ENCODE measurements at places on chromosomes 3 and 15.

GRCh38 chr3:45683417-45684326, 5.5 kb upstream of the SACM1L start:
- no peak for DNase-seq

DNA sequence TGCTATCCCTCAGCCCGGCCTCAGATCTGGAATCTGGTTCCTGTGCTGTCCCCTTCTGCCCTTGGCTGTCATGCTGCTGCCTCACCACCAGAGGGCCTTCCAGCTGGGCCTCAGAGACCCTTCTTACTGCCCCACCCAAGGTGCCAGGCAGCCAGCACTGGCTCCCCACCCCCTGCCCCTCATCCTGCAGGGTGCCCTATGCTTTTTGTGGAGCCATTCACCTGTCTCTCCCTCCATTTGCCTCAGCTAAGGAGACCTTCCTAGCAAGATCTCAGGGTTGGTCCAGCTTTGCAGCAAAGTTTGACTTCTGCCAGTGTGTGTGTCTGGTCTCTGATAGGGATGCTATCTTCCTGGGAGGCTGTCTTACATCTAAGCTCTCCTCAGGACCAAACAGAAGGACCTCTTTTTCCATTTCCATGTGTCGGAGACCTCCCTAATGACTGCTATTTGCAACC, 1.9 kb upstream of the VWA5B2 start:
- DNase-seq: peak; percentile 86

- no peak for DNase-seq
These were observed 486.8 kb upstream of the ALCAM start for GRCh38 chr3:104879919-104880318.

- no peak for DNase-seq
These were observed 430.4 kb downstream of the RBMS3 start for GRCh38 chr3:29711255-29711771.

DNA sequence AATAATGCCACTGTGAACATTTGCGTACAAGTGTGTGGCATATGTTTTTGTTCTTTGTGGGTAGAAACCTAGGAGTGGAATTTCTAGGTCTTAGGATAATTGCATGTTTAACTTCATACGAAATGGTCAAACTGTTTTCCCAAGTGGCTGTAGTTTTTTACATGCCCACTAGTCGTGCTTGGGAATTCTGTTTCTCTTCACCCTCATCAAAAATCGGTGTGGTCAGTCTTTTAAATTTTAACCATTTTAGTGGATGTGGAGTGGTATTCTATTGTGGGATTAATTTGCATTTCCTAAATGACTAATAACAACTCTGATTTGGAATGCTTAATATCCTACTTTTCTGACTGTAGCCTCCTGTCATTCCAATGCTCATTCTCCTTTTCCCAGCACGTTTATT, 27.6 kb downstream of the ZFAND6 start:
- no peak for DNase-seq

GRCh38 chr15:64813075-64813474, 12.4 kb downstream of the PIF1 start:
- no peak for DNase-seq

DNA sequence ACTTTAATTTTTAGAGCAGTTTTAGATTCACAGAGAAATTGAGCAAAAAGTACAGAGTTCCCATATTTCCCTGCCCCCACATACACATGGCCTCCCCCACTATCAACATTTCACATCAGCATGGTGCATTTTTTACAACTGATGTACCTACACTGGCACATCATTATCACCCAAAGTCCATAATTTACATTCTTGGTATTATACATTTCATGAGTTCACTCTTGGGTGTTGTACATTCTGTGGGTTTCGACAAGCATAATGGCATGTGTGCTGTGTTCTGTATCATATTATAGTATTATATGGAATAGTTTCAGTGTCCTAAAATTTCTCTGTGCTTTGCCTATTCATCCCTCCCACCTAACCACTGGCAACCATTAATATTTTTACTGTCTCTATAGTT, 419.8 kb upstream of the THBS1 start:
- DNase-seq: no peak

DNA sequence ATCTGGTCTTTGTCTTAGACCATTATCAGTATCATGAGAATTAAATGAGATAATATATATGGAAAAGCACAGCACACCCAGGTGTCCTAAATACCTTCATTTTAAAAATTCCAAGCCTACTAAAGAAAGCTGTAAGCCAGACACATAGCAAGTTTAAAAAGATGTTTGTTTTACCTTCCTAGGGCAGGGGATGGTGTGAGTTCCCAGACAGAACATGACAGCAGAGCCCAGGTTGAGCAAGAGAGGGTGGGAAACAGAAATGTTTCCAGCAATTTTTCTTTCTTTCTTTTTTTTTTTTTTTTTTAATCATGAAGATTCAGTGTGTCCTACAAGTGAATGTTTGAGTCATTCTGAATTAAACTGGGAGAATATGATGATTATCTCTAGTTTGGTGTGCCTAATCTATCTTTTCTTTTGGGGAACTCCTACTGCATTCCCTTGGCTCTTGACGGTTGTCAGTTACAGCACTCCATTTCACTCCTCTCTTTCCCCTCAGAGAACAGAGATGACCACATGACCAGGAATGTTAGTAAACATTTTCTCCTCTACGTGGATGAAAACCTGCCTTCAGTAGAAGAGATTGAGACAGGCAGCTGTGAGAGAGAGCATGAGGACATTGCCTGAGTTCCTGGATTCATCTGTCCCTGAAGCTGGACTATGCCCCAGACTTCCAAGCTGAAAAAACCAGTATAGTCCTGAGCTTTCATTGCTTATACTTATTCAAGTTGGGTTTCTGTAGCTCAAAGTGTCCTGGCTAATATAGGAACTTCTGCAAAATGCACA, 54.5 kb upstream of the ARL14 start:
- DNase-seq: no peak

DNA sequence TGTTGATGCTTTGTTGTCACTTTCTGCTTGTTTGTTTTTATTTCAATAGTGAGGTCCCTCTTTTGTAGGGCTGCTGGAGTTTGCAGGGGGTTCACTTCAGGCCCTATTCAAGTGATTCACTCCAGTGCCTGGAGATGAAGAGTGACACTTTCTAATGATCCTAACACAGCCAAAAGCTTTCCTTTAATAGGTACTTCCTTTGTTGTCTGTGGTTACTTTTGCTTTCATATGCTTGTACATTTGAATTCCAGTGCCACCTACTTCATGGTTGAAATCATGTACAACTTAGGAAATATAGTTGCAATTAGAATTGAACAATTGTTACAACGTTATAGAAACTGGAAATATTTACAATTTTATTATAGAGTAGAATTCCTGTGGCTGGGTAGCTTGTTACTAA, 466.8 kb upstream of the EPHA3 start:
- DNase-seq: no peak

DNA sequence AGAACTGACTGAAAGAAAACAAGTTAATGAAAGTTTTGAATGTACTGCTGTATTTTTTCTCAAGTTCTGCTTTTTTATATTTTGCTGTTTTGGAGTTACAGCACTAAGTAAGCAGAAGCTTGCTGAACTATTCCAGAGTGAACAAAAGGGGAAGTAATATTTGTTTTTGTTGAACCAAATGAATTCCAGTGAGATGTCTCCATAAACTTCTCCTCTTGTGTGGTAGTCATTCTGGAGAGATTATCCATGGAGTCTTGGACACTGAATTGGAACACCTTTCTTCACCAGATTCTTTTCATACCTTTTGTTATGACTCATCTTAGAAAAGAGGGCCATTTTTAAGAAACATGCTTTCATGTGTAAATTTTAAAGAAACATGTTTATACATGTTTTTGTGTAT, 8.8 kb downstream of the ANKUB1 start:
- no peak for DNase-seq

GRCh38 chr15:36844534-36844998, 255.8 kb downstream of the MEIS2 start:
- DNase-seq: peak; percentile 47

DNA sequence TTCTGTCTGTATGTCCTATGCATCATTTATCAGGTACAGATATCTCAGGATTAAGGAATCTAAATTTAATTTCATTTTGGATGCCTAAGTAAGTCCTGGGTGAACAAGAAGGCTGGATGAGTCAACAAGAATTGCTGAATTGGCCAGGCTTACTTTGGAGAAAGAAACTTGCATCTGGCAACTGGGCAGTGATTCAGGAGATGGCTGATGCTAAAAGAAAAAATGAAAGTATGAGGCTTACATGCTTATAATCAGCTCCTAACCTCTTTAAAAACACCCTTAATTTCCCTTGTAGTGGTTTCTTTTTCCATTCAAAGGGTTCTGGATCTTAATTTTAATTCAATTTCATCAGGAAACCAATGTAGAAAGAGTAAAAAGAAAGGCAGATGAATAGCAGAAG, 228.8 kb upstream of the PEX5L start:
- DNase-seq: no peak

GRCh38 chr3:88005066-88005465, 53.7 kb downstream of the CGGBP1 start:
- no peak for DNase-seq

- peak; percentile 84 for DNase-seq
These were observed 6.1 kb downstream of the RHO start for GRCh38 chr3:129534428-129535027.

- no peak for DNase-seq
These were observed 149.7 kb downstream of the THRB start for GRCh38 chr3:24344784-24345439.

- DNase-seq: no peak
These were observed 133.6 kb downstream of the TIGIT start for GRCh38 chr3:114427285-114428043.

- no peak for DNase-seq
These were observed 837.0 kb upstream of the CFAP20DC start for GRCh38 chr3:59886790-59887189.

- no peak for DNase-seq
These were observed 84.5 kb downstream of the MEGF11 start for GRCh38 chr15:66169023-66169422.

- no peak for DNase-seq
These were observed 13.7 kb upstream of the GRIP2 start for GRCh38 chr3:14553871-14554270.

All from endodermal cell (in vitro differentiated cells).